ENCODE measurements at places on chromosomes 1 and 21.

DNA sequence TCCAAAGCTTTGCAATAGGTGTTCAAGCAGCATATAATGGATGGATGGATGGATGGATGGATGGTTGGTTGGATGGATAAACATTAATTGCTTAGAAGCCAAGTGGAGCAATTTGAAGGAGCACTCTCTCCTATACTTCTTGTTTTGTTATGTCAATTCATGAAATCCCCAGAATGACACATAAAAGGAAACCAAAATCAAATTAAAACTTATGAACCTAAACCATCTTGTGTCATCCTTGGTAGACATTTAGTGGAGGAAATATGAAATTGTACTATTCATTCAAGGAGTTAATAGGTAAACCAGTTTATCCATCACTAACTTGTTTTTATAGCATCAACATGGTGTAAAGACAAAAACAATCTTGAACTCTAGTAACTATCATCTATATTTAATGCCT lies 122.5 kb downstream of the NR5A2 start:
- DNase-seq: no peak

DNA sequence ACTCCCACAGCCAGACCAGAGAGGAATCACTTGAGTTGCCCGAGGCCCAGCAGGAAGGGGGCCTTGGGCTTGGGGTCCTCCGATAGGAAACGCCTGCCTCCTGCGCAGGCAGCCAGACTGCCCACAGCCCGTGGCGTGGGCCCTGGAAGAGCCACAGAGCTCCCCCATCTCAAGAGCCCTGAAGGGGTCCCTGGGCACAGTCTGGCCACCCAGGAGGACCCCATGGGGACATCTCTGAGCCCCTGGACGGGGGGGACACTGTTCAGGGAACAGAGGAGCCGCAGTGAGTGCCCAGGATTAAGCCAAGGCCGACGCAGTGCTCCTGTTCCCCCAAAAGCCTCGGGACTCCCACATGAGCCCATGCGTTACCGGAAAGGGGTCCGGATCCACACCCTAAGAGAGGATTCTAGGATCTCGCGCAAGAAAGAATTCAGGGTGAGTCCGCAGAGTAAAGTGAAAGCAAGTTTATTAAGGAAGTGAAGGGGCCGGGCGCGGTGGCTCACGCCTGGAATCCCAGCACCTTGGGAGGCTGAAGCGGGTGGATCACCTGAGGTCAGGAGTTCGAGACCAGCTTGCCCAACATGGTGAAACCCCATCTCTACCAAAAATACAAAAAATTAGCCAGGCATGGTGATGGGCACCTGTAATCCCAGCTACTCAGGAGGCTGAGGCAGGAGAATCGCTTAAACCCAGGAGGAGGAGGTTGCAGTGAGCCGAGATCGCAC lies 38.1 kb upstream of the LBR start:
- no peak for DNase-seq

DNA sequence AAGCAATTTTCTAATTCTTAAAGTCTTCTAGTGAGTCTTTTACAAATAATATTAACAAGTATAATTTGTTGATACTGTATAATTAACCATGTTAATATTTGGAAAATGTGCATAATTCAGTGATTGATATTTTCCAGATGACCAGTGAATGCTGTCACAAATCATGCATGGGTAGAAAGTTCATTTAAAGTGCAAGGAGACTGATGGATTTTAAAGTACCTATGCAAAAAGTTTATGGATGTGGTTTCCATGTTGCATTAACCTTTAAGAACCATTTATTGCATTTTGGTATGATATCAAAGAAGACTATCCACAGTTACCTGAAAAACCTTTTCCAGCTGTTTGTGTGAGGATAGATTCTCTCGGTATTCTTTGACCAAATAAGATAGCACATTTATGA lies 23.2 kb downstream of the CDC73 start:
- DNase-seq: no peak

- DNase-seq: no peak
Observed at GRCh38 chr1:9281908-9282695, 10.6 kb upstream of the SPSB1 start.

DNA sequence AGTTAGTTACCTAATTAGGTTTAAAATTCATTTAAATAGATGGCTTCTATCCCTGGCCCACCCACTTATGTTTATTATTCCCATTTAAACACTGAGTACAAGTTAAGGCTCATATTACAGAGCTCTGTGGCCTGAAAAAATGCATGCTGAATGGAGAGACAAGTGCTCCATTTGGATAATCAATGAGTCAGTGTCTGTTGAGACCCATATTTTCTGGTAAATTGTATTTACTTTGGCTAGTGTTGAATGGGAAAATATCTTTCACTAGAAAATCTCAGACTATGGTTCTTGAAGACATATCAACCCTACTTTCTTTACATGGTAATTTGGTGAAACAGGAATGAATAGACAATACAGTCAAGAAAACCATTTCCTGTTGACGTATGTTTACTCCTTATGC lies 356.0 kb downstream of the S1PR1 start:
- no peak for DNase-seq

GRCh38 chr1:150061632-150062101 lies 5.9 kb upstream of the VPS45 start:
- DNase-seq: no peak

- DNase-seq: no peak
Observed at GRCh38 chr1:34696981-34697380, 57.9 kb upstream of the GJB5 start.

- DNase-seq: no peak
Observed at GRCh38 chr1:178693366-178693765, 31.7 kb upstream of the RALGPS2 start.

GRCh38 chr1:232574889-232575762 lies 54.8 kb downstream of the SIPA1L2 start:
- no peak for DNase-seq

GRCh38 chr1:233327651-233328141 lies at the start of gene MAP3K21:
Gene MAP3K21, plus strand, starts transcription at chr1:233327724. Its CDS starts 305 bp downstream, at chr1:233328029.
- DNase-seq: no peak

- no peak for DNase-seq
Observed at GRCh38 chr1:230824919-230825721, 43.2 kb downstream of the C1orf198 start.

DNA sequence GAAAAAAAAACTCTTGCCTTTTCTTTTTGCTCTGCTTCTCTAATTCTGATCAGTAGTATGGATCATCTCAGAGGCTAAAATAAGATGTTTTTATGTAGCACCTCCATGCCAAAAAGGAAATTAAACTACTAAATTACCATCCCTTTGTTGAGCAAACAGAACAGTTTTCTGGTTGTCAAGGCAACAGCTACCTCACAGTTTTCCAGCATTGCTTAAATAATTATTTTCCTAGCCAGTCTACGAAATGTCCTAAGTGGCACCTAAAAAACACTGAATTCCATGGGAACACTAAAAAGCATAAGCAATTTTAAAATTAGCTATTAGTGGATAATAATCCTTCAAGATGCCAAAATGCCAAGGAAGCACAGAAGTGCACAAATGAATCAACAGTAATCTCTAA lies 61.7 kb downstream of the ARID4B start:
- no peak for DNase-seq

GRCh38 chr1:162327788-162328165 lies 48.9 kb downstream of the SPATA46 start:
- DNase-seq: no peak

DNA sequence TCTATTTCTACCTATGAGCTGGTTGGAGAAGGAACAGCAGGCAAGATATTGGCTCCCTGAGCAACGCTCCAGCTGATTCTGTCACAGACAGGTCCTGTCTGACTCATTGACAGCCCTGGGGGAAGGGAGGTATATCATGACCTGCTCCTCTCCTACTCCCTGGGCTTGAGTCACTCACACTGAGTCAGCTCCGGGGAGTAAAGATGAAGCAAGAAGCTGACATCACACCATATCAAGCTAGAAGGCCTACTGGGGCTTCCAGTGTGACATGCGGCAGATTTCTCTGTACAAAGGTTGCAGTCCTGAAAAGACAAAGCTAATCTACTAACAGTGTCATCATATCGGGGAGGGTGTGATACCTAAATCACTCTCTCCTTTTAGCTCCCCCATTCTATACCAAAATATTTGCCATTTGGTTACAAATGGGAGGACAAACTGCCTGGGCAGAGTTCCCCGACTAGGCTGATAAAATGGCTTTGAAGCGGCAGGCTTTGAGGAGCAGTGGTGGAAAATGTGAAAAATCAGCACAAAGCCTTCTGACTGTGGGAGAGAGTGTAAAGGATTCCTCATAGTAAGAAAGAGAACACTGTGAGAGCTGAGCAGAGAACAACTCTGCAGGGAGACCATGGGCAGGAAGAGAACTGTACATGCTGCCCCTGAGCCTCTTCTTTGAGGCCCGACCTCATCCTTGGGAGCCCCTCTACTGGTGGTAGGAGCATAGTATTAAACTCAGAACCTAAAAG lies 15.5 kb downstream of the PI4KB start:
- DNase-seq: peak; percentile 85
